Caki2 (cell line): ENCODE measurements at places on chromosomes 16 and 17. TPM values are rescaled to one million over a fixed set of nuclear protein-coding genes. Genes with fewer than 3 reads are reported as not detected.

The SLC47A2 gene
- total RNA-seq = 44.7 and 62.1 TPM in 2 replicates

GRCh38 chr17:61849674-61850073, 13.7 kb downstream of the BRIP1 start:
- no peak for DNase-seq

The CLEC18A gene
- not detected in 2 replicates for total RNA-seq

- peak; percentile 5 for DNase-seq
Measured at GRCh38 chr16:62077998-62078397, 41.8 kb upstream of the CDH8 start.

The SNAI3 gene
- 0.88 TPM in 1 of 2 replicates, not detected in the other for total RNA-seq

The SEPTIN1 gene
- not detected in 2 replicates for total RNA-seq

DNA sequence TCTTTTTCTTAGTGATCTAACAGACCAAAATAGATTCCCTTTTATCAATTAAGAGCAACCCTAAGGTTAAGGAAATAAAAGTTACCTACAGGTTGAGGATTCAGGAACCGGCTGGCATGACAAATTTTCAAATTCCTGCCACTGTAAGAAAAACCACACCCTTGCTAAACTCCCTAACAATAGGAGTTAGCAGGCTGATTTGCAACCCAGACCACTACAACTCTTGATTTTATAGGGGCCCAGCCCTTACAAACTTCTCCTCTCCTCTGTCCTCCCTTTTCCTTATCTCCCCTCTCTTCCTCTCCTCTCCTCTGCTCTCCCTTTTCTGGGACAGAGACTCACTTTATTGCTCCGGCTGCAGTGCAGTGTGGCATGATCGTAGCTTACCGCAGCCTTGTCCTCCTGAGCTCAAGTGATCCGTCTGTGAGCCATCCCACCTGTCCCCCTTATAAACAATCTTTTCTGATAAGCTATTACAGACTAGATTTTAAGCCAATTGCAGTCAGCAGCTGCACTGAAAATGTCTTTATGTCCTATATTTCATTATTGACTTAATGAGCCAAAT, 418.9 kb downstream of the CDH8 start:
- no peak for DNase-seq

DNA sequence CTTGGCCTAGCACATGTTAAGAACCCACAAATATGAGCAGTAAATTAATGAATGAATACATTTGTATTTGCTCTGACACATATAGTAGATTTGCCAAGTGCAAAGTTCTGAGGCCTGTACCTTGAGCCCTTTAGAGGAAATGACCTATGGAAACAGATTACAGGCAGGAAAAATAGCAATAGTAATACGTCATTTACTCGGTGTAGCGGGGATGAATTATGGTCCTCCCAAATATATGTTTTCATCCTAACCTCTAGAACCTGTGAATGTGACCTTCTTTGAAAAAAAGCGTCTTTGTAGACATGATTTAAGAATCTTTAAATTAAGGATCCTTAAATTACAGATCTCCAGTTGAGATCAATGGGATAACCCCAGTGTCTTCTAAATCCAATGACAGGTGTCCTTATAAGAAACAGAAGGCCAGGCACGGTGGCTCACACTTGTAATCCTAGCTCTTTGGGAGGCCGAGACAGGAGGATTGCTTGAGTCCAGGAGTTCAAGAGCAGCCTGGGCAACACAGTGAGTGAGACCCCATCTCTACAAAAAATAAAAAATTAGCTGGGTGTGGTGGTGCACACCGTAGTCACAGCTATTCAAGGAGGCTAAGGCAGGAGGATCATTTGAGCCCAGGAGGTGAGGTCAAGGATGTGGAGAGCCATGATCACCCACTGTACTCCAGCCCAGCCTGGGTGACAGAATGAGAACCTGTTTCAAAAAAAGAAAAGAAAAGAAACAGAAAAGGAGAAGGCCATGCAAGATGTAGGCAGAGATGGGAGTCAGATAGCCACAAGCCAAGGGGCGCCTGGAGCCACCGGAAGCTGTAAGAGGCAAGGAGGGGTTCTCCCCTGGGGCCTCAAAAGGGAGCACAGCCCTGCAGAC, 5.1 kb upstream of the ITPRIPL2 start:
- no peak for DNase-seq

The PYY gene
- total RNA-seq = not detected in 2 replicates

GRCh38 chr16:70657956-70658355, 11.6 kb downstream of the IL34 start:
- no peak for DNase-seq

The CNGB1 gene
- total RNA-seq = 0.20 TPM in 1 of 2 replicates, not detected in the other

DNA sequence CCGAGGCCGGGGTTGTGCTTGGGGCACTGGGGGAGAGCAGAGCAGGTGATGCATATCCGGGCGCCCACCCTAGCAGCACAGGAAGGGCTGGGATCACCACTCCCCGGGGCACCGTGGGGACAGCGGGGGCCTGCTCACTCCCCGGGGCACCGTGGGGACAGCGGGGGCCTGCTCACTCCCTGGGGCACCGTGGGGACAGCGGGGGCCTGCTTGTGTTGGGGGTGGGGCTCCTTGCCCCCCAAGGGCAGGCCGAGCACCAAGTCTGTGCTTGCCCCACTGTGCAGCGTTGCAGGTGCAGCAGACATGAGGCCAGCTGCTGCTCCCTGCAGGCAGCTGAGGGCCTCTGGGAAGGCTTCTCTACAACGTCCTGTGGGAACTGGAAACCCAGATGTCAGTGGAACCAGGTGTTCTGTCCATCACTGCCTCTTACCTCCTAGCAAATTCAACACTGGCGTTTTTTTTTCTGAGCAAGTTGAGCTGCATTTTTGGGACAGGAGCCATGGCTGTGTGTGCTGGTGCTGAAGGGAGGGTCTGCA, 25.0 kb upstream of the ZNF750 start:
- DNase-seq = no peak

- DNase-seq = no peak
Measured at GRCh38 chr17:18996458-18996857, 8.1 kb downstream of the FAM83G start.

DNA sequence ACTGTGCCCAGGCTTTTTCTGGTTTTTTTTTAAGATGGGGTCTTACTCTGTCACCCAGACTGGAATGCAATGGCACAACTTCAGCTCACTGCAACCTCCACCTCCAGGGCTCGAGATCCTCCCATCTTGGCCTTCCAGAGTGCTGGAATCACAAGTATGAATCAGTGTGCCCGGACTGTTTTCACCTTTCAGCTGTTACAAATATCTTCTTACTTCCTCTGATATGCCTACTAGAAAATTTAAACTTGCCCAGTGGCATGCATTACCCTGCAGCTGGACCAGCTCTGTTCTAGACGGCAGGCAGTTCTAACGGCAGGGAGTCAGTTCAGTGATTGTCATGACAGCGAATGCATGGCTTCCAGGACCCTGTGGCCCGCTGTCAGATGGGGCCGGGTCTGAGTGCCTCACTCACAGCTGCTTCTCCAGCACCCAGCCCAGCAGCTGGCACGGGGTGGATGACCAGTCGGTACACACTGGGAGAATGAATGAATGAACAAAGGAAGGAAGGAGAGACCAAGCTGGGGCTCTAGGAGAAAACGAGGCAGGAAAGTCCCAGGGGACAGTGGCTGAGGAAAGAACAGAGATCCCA, 28.0 kb upstream of the LITAF start:
- DNase-seq = peak; percentile 55

The NPIPB8 gene
- total RNA-seq = not detected in 2 replicates

The DNAAF1 gene
- 0.64 TPM in 1 of 2 replicates, not detected in the other for total RNA-seq

- DNase-seq = no peak
Measured at GRCh38 chr16:14121142-14121541, 50.0 kb downstream of the MRTFB start.

GRCh38 chr16:68575082-68575481, 36.0 kb downstream of the ZFP90 start:
- no peak for DNase-seq

GRCh38 chr17:55167024-55167725, 97.6 kb upstream of the HLF start:
- no peak for DNase-seq

DNA sequence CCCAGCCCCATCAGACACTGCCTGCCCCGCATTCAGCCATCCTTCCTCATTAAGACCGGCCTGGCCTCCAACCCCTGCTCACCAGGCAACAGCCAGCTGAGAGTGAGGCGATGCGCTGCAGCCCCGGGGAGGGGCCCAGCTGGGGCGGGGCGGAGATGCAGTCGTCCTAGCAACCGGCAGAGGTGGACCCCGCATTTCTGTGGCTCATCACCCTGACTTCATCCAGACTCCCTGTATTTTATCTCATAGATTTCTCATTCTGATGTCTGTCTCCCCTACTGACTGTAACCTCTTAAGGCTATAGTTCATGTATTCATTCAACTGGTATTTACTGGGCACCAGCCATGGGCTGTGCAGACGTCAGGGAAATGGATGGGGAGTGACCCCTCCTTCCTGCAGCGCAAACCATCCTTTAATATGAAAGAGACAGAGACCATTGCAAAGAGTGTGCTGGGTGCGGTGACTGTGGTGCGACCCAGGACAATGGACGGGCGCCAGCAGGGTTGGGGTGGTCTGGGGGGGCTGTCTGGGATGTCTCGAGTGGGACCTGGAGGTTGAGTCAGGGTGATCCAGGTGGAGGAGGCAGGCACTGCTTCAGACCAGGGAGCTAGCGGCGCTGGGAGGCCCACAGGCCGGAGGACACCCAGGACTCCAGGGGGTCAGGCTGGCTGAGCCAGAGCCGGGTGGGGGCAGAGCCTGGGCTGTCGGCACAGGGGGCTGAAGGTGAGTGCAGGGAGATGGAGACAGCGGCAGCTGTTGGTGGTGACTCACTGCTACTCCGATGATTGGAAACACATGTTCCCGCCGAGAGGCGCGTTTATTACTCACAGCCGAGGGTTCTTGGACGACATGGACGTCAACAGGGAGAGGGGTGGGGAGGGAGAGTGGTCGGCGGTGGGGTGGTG, 10.5 kb upstream of the TIMP2 start:
- no peak for DNase-seq

- no peak for DNase-seq
Measured at GRCh38 chr17:17983376-17983775, 10.7 kb downstream of the DRC3 start.

GRCh38 chr17:38967290-38967738, at the start of gene FBXO47:
Gene FBXO47, minus strand, starts transcription at chr17:38967403. Its CDS starts 4,378 bp downstream, at chr17:38963025.
- DNase-seq = peak; percentile 49

The WNT9B gene
- total RNA-seq = not detected in 2 replicates

- DNase-seq = no peak
Measured at GRCh38 chr17:81404558-81405165, 9.4 kb downstream of the BAHCC1 start.

DNA sequence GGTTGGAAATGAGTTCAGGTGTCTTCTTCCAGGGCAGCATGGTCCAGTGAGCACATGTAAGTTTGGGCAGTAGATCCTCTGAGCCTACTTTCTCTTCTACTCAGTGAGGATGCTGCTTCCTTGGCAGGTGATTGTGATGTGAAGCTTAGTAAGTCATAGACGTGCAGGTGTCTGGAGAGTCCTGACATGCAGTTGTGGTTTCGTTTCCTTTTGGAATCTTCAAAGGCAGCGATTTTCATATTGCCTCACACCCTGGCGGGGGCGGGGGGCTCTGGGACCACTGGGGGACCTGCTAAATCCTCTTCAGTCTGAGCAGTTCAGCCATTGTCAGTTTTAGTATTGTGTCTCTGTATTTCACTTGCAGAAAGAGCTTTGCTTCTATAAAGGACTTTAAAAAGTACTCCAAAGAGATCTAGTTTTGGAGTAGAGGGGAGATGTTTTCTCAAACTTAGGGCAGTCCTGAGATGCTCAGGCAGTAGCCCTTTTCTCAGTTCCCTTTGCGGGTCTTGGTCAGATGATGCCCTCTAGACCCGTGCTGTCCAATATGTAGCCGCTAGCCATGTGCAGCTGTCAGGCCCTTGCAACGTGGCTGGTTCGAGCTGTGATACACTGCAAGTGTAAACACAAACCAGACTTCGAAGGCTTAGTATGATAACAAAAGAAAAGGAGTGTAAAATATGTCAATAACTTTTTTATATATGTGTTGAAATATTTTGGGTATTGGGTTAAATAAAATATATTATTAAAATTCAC, 4.0 kb upstream of the CDK5R1 start:
- DNase-seq = no peak

- peak; percentile 92 for DNase-seq
Measured at GRCh38 chr17:43469145-43469544, 14.6 kb upstream of the DHX8 start.
